ENCODE measurements at places on chromosomes 3 and 15. TPM values are rescaled to one million over a fixed set of nuclear protein-coding genes. Genes with fewer than 3 reads are reported as not detected.

The NR2E3 gene
- not detected for total RNA-seq

The LNP1 gene
- total RNA-seq: 0.99 TPM

The SERPINI2 gene
- total RNA-seq: not detected

The GRK7 gene
- not detected for total RNA-seq

The DGKG gene
- total RNA-seq: 0.07 TPM

The ALG1L2 gene
- total RNA-seq: not detected

The ITGA11 gene
- total RNA-seq: 0.20 TPM

The TTLL13 gene
- 0.04 TPM for total RNA-seq

The CHRNA5 gene
- total RNA-seq: 6.2 TPM

The CAMK2N2 gene
- not detected for total RNA-seq

The MCF2L2 gene
- total RNA-seq: 1.2 TPM

The EXD1 gene
- not detected for total RNA-seq

The SIDT1 gene
- total RNA-seq: not detected

The PXK gene
- 13.6 TPM for total RNA-seq

The TFRC gene
- total RNA-seq: 281 TPM

- DNase-seq: no peak
Measured at GRCh38 chr3:6779140-6779539, 81.8 kb upstream of the GRM7 start.

GRCh38 chr3:52197499-52197841 is 490 bp upstream of the ALAS1 start:
- DNase-seq: no peak

GRCh38 chr15:37057831-37058230 is 42.5 kb downstream of the MEIS2 start:
- no peak for DNase-seq

DNA sequence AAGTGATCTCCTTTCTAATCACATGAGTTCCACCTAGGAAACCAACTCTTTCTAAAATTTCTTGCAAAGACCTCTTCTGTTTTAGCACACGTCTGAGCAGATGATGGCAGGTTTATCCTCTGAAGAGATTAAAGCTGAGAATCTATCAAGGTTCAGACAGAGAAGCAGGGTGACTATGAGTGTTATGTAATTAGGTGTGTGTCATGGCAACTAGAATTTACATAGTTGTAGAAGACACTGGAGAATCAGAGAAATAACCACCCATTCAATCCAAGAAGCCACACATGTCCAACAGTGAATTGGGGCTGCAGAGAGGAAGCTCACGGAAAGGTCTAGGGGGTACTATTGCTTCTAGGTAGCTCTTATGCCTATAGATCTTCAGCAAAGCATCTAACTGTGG is 600.5 kb downstream of the PYDC2 start:
- no peak for DNase-seq

DNA sequence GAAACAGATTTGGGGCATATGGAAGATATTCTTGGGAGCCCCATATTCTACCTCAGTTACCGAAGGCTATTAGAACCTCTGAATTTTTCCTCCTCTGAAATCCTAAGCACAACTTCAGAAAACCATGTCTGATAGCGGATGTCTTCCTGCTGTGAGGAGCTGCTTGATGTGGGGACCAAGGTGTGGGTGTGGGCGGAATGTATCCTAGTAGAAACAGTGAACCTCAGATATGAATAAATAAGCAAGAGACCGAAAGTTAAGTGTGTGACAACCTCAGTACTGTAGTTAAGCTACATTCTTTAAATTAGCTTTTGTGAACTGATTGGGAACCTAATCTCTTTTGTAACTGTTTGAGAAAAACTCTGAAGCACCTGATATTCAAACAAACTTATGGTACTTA is 46.9 kb downstream of the SENP2 start:
- no peak for DNase-seq

- no peak for DNase-seq
Measured at GRCh38 chr3:14969671-14970070, 22.3 kb downstream of the NR2C2 start.

GRCh38 chr3:109707617-109708016 is 370.3 kb upstream of the DPPA4 start:
- no peak for DNase-seq

GRCh38 chr3:102810937-102811336 is 376.1 kb downstream of the ZPLD1 start:
- no peak for DNase-seq

DNA sequence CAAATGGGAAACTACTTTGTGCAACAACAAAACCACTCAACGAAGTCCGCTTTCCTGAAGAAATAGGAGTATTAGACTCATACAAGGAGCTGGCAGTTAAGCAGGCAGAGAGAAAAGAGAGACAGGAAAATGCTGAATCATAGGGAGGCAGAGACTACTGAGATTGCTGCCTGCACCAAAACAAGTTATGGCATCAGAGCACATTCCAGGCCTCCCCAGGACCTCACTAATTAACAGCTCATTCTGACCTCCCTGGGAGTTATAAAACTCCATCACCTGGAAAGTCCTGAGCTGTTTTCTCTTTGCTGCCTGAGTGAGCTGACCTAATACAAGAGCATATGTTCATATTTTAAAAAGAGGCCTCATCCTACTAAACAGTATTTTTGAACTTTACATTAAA is 741.0 kb downstream of the MCTP2 start:
- no peak for DNase-seq

DNA sequence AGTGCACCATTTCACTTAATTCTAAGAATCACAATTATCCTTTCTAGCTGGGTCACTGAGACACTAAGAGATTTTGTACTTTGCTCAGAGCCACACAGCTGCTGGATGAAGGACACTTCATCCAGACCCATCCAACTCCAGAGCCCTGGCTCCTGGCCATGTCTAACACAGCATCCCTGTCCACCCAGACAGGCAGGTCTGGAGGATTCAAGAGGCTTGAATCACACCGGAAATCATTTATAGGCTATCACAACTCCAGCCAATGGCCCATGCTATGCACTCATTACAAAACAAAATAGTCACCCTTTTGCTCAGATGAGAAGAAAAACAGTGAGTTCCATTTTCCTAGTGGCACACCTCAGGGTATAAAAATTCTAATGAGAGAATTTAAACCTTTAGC is 198.2 kb upstream of the LMCD1 start:
- DNase-seq: no peak
